ENCODE measurements at places on chromosomes 16 and 17.

DNA sequence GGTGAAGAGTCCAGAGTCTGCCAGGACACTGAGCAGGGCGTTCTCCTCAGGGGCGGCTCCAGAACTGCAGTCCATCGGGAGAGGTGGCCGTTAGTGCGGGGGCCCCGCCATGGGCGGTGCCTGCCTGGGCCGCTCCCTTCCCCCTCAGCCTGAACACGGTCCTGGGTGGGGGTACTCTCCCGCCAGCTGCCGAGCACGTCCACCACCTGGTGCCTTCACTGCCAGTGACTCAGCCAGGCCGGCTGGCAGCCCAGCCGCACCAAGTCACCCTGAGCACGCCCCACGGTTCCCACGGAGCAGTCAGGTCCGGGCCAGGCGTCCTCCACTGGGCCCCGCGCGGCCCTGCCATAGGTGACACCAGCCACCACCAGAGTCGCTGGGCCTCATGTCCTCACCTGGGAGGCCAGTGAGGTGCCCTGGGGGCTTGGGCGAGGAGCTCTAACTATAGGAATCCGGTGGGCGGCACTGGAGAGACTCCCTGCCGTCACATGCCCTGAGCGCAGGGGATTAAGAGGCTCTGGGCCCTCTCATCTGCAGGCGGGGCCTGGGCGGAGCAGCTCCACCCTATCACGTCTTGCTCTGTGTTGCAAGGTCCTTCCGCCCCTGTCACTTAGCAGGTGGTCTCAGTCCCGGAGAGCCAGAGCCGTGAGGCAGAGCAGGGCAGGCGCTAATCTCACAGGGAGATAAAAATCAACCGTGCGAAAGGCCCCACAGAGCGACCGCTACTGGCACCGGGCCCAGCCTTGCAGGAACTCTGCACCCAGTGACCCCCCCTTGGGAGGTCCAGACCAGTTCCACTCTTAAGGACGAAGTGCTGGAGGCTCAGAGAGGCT lies 14.3 kb downstream of the PIEZO1 start:
- no peak for DNase-seq

GRCh38 chr17:17201907-17202306 lies 4.2 kb downstream of the PLD6 start:
- DNase-seq, result no peak

DNA sequence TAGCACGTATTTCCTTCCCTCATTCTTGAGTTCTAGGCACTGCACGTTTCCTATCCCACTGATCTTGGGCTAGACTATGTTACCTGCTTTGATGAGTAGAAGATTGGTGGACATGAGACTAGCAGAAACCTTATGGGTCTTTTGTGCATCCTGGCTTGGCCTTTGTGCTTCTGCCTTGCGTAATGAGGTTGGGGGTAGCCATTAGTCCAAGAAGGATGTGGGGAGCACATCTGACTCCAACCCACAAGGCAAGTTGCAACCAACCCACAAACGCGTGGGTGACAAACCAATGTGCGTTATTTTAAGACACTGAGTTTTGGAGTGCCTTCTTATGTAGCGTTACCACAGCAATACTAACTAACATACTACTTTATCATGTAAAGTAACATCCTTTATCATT lies 180.4 kb upstream of the IRX5 start:
- DNase-seq, result no peak

GRCh38 chr16:53673189-53673588 lies 30.5 kb downstream of the RPGRIP1L start:
- DNase-seq, result no peak

DNA sequence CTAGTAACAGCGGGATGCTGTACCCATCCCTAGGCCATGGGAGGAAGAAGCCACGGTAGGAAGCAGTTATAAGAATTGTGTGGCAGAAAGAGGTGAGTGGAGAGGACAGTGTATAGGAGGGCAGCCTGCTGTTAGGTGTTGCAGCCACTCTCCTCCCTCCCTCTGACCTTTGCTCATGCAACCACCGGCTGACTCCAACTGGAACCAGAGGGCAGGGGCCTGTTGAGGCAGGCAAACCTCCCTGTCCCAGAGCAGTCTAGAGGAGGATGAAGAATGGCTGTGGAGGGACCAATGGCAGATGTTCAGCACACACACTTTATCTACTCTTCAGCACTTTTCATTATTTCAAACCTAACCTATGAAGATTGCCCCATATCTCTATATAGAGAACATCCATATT lies 2.2 kb downstream of the TXNL4B start:
- DNase-seq, result no peak

- DNase-seq, result peak; percentile 60
Observed at GRCh38 chr17:42531455-42532354, 4.3 kb upstream of the NAGLU start.

- DNase-seq, result no peak
Observed at GRCh38 chr17:83178533-83179304, 99.3 kb downstream of the METRNL start.

GRCh38 chr17:48528153-48528935 lies 2.5 kb downstream of the HOXB1 start:
- no peak for DNase-seq

GRCh38 chr17:34358631-34359030 lies 2.4 kb downstream of the CCL13 start:
- no peak for DNase-seq

- no peak for DNase-seq
Observed at GRCh38 chr17:71402661-71403141, 718.1 kb upstream of the SOX9 start.

- no peak for DNase-seq
Observed at GRCh38 chr16:57929250-57929649, 41.7 kb downstream of the CNGB1 start.

DNA sequence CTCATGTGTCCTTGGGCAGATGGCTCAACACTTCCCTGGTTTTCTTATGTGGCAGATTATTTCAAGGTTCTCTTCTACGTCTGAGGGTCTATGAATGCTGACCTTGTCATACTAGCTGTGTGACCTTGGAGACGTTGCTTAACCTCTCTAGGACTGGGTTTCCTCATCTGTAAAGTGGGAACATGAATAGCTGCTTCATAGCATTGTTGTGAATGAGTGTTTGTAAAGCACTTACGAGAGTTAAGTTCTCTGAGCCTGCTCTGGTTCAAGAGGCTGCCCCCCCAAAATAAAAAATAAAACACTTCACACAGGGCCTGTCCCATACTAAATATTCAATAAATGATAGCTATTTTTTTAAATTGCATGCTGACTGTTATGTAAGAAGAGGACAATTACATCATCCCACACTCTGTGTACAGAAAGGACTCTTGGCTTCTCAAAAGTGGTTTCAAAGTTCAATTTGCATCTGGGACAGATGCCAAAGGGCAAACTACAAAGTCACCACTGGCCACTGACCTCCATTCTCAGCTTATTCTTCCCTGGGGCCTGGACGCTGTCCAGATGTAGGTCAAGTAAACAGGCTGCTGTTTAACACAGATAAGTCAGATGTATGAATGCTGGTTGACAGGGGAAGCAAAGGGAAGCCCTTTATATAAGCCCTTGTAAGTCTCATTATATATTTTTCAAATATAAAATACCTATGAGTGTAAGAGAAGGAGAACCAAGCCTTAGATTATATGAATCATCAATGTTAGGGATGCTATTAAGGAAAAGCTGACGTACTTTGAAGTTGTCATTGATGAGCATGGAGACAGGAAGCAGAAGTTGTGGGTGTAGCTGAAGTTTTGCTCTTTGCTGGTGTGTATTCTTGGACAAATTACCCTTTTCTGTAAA lies 15.4 kb upstream of the NDEL1 start:
- DNase-seq, result no peak

GRCh38 chr16:8721336-8722024 lies 47.1 kb downstream of the ABAT start:
- DNase-seq, result no peak

- DNase-seq, result no peak
Observed at GRCh38 chr17:16302856-16303255, 50.4 kb downstream of the CENPV start.

DNA sequence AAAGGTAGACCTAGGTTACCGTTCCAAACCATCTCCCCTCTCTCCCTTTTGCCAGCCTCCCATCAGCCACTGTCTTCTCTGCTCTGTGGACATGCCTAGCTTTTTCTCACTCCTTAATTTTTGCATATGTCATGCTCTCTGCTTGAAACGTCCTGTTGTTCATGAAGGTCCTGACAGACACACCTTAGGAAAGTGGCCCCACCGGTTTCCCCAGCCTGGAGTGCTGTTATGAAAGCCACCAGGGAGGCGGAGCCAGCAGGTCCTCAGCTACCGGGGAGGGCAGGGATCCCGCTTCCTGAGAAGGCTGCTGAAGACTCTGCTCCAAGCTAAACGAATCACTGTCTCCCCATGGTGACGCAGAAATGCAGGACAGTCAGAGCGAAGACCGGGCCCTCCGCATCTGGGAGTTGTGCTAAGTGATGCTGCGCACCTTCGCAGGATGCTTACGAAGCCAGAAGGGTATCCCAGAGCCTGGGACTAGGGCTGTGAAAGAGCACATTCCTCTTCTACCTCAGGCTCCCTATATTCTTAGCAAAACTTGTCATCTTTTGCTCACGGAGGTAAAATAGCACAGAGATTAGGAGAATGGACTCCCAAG lies 2.3 kb upstream of the SLC16A11 start:
- DNase-seq, result peak; percentile 62

- DNase-seq, result no peak
Observed at GRCh38 chr16:58034774-58035173, 9.2 kb downstream of the MMP15 start.

GRCh38 chr16:68719993-68720489 lies 17.1 kb upstream of the CDH1 start:
- no peak for DNase-seq

- DNase-seq, result peak; percentile 88
Observed at GRCh38 chr17:7294614-7295153, at the start of gene YBX2. Gene YBX2, minus strand, starts transcription at chr17:7294639. Its CDS starts 139 bp downstream, at chr17:7294500.

GRCh38 chr17:4818276-4818675 lies 11.3 kb downstream of the PLD2 start:
- DNase-seq, result no peak

- DNase-seq, result no peak
Observed at GRCh38 chr17:4808378-4808767, 1.4 kb downstream of the PLD2 start.

- no peak for DNase-seq
Observed at GRCh38 chr16:55222486-55222885, 101.5 kb upstream of the IRX6 start.

DNA sequence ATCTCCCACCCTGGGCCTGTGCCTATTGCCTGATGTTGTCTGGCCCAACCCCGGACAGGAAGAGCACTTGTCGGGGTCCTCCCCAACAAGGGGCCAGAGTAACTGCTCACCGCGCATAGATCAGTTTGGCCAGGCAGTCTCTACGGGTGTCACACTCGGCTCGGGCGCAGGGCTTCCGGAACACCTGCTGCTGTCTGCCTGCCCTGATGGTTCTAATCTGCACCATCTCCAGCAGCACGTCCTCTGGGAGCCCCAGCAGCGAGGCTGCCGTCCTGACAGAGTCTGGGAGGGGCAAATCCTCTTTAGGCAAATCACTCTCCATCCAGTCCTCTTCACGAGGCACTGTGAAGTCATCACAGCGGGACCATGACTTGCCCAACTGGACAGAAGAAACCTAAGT lies 24.0 kb downstream of the MYO19 start:
- DNase-seq, result no peak

DNA sequence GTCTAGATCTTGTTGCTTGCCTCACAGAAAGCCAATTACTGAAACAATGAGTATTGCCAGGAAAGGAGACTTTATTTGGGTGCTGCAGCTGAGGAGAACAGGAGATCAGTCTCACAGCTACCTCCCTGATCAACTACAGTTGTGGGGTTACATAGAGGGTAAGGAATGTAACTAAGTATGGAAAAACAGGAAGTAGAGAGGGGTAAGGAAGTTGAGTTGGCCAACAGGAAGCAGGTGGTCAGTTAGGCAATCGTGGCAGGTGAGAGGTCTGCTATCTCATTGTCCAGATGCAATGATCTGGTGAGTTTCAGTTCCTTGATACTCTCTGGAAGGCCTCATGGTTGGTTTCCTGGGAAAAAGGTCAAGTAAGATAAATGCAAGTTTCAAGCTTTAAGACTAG lies 333.1 kb upstream of the GOT2 start:
- DNase-seq, result no peak

DNA sequence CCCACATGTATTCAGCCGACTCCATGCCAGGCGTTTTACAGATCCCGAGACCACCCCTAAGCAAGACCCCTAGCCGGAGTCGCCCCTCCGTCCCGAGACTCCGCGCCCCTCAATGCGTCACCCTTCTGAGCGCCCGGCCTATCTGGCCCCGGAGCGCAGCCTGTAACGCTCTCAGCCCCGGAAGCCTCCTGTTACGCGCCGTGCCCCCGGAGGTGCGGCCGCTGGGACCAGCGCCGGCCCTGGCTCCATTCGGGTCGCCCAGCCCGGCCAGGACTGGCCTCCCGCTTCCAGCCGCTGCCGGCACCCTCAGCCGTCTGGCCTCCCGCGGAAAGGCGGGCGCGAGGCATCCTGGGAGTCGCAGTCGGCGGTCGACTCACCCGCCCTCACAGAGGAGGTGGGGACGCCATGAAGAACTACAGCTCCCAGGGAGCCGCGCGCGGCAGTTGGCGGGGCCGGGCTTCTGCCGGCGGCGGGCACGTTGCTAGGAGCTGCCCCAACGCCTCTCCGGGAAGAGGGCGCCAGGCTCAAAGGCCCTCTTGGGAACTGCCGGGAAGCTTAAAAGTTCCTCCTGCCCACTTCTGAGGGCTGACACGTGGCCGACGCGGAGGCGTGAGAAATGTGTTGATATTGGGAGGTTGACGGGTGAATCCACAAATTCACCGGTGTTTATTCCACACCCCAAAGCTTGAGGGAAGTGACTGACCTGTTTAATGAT lies at the start of gene FBF1:
Gene FBF1, minus strand, starts transcription at position 316 of the 715 bp plus-strand sequence. CDS start 2,893 bp downstream, outside the sequence.
- peak; percentile 94 for DNase-seq

DNA sequence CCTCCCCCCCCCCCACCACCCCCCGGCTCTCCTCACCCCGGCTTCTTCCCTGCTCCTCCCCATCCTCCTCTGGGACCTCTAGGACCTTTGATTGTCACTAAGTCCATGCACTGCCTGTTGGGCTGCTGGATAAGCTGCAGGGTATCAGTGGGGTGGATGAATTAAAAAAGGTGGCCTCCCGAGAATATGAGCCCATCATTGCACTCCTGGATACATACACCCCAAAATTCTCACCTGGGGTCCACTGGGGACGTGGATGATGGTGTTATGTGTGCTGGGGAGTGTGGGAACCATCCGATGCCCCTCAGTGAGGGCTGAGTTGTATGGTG lies 88.8 kb downstream of the IRF8 start:
- DNase-seq, result no peak

- no peak for DNase-seq
Observed at GRCh38 chr16:72246423-72246822, 74.5 kb upstream of the PMFBP1 start.
